ENCODE measurements at places on chromosomes 12 and 14.

- DNase-seq, result no peak
Observed at GRCh38 chr14:67280506-67280905, 39.3 kb downstream of the PALS1 start.

GRCh38 chr12:26211331-26211730, 16.0 kb downstream of the SSPN start:
- no peak for DNase-seq

DNA sequence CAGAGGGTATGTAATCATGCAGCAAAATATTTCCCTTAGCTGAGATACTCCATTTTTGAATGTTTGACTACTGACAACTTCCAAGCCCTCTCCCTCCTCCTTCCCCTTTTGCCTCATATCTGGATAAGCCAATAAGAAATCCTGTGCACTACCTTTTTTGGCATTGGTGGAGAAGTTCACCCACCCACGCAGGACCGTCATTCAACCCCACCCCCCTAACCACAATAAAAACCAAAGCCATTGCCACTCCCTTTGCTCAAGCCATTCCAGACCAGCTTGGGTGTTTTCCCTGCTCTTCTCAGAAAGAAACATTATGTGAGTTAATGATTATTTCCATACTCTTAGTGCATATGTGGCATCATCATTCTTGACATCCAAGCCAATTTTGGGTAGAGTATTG, 176.7 kb downstream of the PTPN11 start:
- DNase-seq, result no peak

DNA sequence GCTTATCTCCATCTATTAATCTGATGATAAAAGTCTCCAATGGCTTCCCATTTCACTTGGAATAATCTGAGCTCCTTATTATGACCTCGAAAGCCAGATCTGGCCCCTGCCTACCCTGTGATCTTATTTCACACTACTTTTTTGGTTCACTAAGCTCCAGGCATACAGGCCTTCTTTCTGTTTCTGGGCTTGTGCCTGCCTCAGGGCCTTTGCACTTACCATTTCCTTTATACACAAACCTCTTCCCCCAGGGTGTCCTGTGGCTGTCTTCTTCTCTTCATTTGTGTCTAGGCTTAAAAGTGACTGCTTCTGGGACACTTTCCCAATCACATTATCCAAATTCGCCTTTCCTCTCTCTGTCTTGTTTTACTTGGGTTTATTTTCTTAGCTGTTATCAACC, 478.8 kb downstream of the LRIG3 start:
- no peak for DNase-seq

DNA sequence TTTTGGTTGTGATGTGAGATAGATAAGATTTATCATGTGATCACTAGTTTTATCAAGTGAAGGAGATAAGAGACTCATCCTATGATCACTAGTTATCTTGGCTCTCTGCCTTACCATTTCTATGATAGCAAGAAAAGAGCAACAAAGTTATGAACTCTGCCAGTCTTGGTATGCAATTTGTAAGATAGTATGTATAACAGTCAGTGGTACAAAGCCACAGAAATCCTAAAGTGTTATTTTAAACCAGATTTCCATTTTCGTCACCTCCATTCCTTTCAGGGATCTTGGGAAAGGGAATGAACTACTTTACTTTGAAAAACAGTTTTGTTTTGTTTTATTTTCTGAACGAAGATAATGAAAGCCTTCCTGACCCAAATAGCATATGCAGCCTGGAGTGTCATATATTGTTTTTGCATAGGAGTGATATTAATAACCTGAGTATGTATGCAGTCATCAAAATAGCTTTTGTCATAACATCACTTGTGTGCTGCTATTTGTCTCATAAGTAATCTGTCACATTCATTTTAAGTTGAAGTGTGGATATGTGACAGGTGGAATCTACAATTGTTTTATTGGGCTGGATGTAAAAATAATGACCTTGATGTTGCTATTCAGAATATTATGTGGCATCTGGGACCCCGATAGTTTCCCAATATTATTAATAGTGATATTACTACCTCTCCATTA, 35.0 kb downstream of the FLRT2 start:
- no peak for DNase-seq

DNA sequence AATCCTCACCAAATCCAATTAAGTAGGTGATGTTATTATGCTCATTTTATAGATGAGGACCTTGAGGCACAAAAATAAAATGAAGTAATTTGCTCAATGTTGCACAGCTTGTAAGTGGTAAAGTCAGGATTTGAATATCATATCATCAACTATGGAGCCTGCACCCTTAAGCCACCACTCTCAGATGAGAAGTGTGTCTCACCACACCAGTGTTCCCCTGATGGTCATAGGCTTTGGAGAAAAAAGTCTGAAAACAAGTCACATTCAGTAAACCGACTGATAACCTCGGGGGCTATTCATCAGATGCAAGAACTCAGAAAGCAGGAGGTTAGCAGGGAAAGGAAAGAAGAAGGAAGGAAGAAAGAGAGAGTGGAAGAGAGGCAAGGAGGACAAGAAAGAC, 2.8 kb downstream of the TSHR start:
- DNase-seq, result no peak

DNA sequence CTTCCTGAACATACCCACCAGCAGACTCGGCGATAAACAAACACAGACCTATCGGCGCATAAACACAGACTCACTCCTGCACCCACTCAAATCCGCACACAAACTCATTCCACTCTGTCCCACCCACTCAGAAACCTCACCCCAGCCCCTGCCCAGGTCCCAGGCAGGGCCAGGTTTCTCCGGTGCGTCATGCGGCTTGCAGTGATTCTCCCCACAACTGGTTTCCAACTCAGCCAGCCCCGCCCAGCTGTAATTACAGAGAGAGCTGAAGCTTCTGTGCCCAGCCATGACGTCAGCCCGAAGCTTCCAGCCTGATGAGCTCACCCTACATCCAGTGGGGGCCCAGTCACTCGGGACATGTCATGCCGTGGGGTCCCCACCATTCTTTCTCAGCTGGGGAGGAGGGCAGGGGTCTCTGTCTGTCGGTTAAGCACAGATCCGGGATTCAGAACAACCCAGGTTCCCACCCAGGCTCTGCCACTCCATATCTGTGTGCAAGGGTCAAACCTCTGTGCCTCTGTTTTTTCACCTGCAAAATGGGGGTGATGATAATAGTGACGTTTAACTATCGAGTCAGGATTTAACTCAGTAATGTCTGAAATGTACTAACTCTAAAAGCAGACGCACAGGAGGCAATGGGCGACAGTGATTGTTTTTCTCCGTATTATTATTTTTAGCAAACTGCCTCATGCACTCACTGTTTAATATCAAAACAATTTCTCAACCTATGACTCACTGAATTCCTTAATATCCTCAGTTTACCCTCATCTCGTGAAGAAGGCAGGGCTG, 2.3 kb upstream of the HSPB8 start:
- no peak for DNase-seq
